ENCODE measurements at places on chromosomes 6 and 20.

DNA sequence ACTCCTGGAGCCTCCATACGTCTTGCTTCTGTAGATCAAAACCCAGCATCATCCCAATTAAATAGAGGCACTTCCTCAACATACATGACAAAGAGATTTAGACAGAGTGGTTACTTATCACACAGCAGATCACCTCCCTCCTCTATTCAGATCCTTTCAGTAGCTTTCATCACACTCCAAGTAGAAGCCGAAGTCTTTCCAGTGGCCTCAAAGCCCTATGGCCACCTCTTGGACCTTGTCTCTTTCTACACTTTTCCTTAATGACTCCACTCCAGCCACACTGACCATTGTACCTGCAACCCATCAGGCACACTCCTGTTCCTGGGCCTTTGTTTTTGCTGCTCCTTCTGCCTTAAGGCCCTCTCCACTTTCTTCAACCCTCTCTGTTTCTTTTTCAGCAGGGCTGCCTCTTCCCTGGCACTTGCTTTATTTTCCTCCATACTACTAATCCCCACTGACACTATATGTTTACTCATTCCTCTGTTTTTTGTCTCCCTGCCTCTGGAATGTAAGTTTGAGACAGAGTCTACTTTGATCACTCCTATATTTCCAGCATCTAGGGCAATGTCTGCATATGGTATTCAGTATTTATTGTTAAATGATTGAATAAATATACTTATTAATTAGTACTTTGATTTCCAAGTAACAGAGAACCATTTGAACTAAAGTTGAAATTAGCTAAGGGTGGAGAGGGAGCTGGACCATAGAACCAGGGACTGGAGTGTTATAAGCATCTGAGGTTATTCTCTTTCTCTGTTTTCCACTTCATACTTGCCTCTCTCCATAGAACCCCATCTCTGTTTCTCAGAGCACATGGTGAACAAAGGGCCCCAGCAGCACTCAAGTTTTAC is 43.4 kb upstream of the TRAM2 start:
- no peak for DNase-seq

GRCh38 chr6:25058441-25058840 is 122.7 kb upstream of the RIPOR2 start:
- DNase-seq = no peak

DNA sequence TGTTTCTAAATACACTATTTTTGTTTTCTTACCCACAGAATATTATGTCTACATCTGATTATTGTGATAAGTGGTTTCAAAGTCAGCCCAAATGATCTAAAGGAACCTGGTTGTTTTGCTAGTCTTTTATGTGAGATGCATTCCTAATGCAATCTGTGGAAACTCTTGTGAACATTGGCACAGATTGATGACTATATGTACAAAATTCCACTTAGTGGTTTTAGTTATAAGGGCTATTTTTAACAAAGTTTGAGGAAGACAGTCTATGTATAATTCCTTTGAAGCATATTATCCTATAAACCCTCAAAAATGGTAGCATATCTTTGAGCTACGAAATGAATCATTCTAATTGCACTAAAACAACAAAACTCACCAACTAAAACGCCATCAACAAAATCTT is 140.9 kb downstream of the GRIK2 start:
- no peak for DNase-seq

DNA sequence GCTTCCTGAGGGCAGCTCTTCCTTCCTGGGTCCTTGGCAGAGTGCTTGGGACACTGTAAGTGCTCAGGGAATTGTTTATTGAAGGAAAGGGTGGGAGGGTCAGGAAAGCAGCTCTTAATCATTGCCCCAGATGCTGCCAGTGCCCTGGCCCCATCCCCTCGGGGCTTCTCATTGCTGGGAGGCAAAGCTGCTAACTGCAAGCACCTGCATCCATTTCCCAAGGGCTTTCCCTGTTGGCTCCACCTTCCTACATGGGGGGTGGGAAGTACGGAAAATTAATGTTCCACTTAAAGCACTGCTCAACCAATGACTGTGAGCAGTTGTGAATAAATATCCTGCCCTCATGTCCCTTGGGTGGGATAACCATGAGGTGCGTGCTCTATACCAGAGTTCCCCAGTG is 56.4 kb downstream of the NDUFAF5 start:
- DNase-seq = no peak

DNA sequence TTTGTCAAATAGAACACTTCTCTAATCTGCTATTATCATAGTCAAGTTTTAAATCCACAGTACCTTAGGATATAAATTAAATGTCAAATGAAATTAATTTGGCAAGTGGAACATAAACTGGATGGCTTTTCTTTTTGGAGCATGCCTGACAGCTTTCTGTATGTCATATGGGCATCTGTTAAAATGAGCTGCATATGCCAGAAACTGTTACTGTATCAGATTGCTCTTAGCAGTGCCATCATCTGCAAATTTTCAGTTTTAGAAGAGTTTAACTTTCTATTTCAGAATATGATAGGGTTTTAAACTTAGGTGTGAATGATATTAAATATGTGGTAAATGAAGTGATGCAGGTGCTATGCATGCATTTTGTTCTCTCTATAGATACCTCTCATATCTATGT is 3.4 kb upstream of the EEF1E1 start:
- DNase-seq = no peak

GRCh38 chr20:49682278-49682677 is 31.4 kb downstream of the B4GALT5 start:
- no peak for DNase-seq

- no peak for DNase-seq
These were observed 33.3 kb downstream of the CST9L start for GRCh38 chr20:23534801-23535593.

DNA sequence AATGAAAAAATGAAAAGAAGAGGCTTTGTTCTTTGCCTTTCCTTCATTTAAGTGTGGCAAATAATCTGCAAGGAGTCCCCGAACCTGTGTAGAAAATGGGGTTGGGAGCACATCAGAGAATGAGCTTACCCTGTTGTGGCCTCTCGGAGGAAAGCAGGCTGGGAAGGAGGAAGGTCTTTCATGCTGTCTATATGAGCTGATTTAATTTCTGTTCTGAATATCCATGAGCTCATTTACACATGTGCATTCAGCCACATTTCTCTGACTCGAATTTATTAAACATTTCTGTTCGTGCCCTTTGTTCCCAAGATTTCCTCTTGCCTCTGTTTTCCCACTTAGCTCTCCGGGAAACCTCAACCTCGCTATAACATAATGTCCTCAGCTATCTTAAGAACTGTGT is 584.4 kb upstream of the CDH4 start:
- no peak for DNase-seq

- DNase-seq = no peak
These were observed 50.3 kb downstream of the EIF2S2 start for GRCh38 chr20:34061695-34062094.

GRCh38 chr6:1059596-1059995 is 252.3 kb upstream of the FOXQ1 start:
- DNase-seq = no peak

DNA sequence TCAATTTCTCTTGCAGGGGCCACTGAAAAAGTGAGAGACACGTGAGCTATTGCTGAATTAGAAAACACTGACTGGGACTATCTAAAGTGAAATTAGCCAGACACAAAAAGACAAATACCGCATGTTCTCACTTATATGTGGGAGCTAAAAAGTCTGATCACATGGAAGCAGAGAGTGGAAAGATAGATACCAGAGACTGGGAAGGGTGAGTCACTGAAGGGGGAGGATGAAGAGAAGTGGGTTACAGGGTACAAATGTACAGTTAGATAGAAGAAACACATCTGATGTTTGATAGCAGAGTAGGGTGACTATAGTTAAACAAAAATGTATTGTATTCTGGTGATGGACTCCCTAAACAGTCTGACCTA is 13.4 kb downstream of the CST3 start:
- no peak for DNase-seq

GRCh38 chr6:96156425-96156824 is 140.7 kb downstream of the FUT9 start:
- peak; percentile 22 for DNase-seq

DNA sequence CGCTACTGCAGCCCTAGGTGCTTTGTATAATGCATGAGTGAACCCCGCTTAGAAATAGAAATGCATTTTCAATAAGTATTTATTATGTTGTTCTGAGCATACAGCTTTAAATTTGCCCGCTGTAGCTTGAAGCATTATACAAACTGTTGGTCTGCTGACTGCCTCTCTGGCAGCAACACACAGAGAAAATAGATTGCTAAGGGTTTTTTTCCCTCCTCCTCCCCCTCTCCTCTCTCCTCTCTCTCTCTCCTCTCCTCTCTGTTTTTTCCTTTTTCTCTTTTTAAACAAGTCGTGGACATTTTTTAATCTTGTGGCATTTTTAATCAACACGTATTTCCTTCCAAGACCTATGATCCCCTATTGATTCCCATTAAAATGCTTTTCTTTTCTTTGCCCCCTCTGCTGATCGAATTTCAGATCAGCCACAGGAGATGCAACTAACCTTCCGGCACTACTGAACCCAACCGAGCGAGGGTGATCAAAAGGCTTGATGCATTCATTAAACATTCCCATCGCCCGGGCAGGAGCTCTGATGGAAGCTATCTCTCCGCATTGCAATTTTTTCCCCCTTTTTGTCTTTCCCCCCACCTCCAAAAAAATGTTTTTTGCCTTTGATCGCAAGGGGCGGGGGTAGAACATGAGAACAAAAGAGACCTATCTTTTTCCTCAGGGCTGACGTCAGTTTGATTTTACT is 90.7 kb upstream of the ARID1B start:
- peak; percentile 28 for DNase-seq

- no peak for DNase-seq
These were observed 15.3 kb upstream of the MMP9 start for GRCh38 chr20:45993197-45993951.

DNA sequence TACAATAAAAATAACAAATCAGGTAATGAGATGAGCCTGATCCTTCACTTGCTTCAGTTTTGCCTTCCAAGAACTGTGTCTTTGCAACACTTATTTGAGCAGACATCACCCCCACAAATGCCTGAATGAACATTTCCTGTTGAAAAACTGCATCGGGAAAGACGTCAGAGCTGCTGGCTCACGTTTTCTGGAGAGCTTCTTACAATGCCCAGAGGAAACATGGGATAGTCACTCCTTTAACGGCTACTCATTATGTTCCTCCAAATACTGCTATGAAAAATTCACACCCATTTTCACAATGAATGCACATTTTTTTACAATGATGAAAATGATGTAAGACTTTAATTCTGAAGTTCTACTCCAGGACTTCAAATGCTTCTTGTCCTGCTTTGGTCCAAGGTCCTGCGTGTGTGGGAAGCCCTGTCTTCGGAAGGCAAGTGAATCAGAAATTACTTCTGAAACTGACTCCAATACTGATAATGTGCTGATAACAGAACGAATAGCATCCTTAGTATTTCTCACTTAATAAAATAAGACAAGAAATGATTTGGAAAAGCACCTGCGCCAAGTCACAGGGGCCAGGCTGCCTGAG is 238.0 kb downstream of the ANKRD60 start:
- DNase-seq = no peak

DNA sequence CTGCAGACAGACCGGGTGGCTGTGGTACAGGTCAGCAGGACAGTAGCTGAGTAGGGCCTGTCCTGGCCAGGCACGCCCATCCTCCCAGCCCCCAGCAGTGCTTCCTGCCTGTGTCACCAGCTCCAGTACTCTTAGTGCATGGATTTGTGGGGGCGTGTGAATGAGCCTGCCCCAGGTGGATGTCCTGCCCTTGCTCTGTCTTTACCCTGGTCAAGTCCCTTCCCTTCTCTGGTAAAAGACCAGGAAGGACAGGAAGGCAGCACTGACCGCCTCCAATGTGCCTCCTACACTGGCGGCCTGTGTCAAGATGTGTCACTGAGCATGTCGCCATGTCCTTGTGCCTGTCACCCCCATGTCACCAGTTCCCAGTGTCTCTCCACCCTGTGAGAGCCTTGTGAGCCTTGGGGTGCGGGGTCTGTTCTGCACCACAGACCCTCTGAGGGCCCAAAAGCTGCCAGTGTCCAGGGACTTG is 11.9 kb downstream of the TEAD3 start:
- no peak for DNase-seq

DNA sequence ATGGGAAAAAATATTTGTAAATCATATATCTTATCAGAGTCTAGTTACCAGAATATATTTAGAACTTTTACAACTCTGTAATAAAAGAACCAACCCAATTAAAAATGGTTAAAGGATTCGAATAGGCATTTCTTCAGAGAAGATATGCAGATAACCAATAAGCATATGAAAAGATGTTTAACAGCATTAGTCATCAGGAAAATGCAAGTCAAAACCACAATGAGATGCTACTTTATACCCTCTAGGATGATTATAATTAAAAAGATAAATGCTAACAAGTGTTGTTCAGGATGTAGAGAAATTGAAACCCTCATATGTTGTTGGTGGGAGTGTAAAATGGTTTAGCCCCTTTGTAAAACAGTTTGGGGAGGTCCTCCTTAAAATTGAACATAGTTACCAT is 94.1 kb downstream of the LRRC1 start:
- no peak for DNase-seq

DNA sequence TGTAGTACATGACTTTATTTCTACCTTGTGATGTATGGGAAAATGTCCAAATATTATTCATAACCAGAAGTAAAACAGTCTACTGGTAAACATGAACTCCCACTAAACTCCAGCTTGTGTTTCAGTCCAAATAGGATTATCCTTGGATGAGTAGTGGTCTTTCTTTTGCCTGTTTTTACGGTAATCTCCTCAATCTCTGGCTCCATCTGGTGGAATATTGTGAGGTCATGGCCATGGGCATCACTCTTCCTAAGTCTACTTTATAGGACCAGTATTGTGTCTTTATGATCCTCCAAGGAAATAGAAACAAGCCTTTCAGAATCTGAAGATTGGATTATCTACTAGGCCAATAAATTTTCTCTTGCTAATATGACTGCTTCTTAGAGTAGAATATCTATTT is 505.0 kb downstream of the BMP2 start:
- DNase-seq = no peak

GRCh38 chr6:35305117-35305516 is 7.5 kb downstream of the DEF6 start:
- no peak for DNase-seq

GRCh38 chr6:155223646-155224451 is 40.0 kb upstream of the CLDN20 start:
- no peak for DNase-seq

- DNase-seq = no peak
These were observed 19.1 kb upstream of the TTPAL start for GRCh38 chr20:44456611-44457010.
